ENCODE measurements at places on chromosomes 11 and 22.

GRCh38 chr11:94784884-94785283 is 16.7 kb downstream of the AMOTL1 start:
- no peak for DNase-seq

DNA sequence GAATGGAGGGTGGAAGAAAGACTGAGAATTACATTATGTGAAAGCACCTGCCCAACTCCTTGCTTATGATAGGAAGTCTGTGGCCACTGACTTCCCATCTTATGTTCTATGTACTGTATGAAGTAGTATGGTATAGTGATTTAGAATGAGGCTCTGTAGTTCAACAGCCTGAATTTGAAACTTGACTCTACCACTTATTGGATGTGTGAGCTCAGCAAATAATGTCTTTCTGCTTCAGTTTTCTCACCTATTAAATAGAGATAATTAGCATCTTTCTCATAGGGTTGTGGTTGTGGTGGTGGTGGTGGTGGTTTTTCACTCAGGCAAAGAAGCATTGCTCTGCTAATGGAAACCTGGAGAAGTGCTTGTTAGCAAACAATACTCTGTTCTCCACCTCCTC is 121.6 kb downstream of the PAX6 start:
- DNase-seq, result no peak

- DNase-seq, result no peak
These were observed 523 bp upstream of the ARHGAP42 start for GRCh38 chr11:100686476-100687053.

DNA sequence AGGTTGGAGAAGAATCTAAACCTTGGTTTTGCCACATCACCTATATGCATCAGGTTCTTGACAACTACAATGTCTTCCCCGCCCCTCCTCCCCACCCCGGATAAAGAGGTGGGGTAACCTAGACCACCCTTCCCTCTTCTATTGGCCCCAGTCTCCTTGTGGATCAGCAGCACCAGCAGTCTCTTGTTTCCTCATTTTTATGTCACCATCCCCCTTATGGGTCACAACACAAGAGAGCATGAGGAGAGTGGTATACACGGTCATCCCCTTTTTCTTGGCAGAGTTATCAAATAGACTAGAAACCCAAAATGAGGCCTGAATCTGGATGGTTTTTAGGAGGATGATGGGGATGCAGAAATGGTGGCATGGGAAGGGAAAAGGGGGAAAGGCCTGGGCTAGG is 1.2 kb downstream of the MS4A4E start:
- DNase-seq, result no peak

DNA sequence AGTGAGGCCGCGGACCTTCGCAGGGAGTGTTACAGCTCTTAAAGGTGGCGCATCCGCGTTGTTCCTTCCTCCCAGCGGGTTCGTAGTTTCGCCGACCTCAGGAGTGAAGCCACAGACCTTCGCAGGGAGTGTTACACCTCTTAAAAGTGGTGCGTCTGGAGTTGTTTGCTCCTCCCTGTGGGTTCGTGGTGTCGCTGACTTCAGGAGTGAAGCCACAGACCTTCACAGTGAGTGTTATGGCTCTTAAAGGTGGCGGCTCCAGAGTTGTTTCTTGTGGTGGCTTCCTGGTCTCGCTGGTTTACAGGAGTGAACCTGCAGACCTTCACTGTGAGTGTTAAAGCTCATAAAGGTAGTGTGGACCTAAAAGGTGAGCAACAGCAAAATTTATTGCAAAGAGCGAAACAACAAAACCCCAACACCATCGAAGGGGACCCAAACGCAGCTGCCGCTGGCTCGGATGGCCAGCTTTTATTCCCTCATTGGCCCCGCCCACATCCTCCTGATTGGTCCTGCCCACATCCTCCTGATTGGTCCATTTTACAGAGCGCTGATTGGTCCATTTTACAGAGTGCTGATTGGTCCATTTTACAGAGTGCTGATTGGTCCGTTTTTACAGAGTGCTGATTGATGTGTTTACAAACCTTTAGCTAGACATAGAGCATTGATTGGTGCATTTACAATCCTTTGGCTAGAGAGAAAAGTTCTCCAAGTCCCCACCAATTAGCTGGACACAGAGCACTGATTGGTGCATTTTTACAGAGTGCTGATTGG is 1.2 kb upstream of the TMEM45B start:
- DNase-seq, result peak; percentile 82

DNA sequence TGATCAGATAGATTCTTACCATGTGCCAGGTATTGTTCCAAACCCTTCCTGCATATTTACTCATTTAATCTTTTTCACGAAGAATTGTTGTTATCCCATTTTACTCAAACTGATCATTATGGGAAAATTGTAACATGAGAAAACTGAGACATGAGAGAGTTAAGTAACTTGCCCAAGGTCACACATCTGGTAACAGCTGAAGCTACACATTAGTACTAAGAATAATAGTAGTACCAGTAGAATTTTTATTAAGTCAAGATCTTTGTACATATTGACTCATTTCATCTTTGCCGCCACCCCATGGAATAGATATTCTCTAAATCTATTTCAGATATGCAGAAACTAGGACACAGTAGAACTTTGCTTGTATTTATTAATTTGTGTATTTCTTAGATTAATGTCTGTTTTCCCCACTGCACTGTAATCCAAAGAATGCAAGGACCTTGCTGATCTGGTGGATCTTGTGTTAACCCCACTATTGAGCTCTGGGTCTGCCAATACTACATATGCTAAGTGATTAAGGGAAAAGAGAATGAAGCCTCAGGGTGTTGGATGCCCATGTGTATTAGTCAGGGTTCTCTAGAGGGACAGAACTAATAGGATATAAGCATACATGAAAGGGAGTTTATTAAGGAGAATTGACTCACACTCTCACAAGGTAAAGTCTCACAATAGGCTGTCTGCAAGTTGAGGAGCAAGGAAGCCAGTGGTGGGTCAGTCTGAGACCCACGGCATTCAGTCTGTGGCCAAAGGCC is 72.8 kb downstream of the PARVA start:
- DNase-seq, result no peak

- DNase-seq, result peak; percentile 81
These were observed at the start of gene HTATIP2 for GRCh38 chr11:20363500-20364340. TSS of gene HTATIP2 (plus strand) at chr11:20363714. CDS start at chr11:20364238, 524 bp downstream.

DNA sequence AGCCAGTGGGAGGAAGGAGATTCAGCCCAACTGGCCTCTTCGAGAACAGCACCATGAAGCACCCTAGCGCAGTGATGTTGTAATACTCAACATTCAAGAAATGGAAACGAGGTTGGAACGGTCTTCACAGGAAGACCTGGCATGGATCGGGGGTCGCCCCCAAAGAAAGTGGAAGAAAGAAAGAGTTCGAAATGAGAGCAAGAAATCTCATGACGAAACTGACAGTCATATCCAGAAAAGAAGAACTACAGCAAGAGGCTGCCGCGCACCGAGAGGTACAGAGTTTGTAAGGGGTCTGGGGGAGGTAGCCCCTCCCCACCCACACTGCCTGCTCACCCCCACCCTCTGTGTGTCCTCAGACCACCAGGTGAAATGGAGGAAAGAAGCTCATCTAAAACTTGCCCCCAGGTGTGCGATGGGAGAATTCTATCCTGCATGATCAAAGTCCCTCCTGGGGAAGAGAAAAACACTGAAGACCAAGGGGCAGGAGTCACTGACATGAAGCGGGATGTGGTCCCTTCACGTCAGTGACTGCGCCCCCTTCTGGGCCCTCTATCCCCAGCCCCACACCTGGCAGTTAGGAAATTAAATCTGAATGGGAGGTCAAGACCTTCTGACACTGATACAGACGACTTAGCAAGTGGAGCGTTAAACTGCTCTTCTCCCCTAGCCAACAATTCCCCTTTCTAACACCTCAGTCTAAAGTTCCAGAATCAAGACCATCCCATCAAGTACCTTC is 52.9 kb upstream of the SPATA19 start:
- peak; percentile 22 for DNase-seq

- DNase-seq, result no peak
These were observed 11.4 kb downstream of the TTLL8 start for GRCh38 chr22:50046481-50047245.

DNA sequence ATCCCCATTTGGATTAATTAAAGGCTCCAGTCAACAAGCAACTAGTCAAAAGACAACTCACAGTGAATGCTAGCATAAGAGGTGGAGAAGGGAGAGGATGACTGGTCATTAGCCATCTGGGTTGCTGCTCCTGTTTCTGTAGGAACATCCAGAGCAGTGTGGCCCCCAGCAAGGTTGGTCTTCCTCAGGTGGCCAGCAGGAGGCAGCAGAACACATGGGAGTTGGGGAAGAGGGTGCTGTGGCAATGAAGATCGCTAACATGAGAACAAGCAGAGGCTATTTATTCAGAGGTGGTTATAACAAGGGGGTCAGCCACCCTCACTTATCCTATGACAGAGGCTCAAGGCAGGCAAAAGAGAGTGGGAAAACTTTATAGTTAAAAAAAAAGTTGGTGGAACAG is 21.3 kb downstream of the IZUMO1R start:
- peak; percentile 73 for DNase-seq

- DNase-seq, result no peak
These were observed 81.1 kb downstream of the BDNF start for GRCh38 chr11:27619039-27619574.

DNA sequence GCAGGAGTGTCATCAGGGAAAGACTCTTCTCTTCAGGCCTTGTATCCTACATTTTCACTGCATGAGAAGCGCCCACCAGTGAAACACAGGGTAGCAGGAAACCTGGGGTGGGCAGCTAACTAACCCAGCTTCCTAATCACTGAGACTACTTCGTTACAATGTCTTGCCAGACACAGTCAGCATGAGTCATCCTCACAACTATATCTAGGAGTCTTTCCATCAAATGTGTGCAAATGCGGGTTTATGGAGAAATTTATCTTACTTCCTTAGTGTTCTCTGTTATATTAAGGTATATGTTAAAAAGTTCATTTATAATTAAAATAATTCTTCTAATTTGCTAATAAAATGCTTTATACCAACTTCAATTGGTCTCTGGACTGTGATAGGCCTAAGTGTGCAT is 79.9 kb upstream of the RAB1B start:
- no peak for DNase-seq

DNA sequence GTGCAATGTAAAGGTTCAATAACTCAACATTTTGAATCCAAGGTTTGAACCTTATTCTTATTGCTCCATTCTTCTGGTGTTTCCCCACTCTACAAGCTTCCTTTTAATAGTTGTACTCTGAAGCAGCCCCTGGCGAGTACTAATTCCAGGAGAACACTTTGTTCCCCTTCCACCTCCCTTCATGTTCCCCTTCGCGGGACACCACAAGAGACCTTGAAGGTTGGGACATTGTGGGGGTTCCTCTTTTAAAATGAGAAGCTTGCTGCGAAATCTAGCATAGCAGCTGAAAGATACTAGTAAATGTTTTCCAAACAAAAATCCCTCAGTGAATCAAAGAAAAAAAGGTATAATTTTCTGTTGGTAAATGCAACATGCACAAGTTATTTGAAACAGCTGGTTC is 626.3 kb upstream of the LRRC4C start:
- no peak for DNase-seq

DNA sequence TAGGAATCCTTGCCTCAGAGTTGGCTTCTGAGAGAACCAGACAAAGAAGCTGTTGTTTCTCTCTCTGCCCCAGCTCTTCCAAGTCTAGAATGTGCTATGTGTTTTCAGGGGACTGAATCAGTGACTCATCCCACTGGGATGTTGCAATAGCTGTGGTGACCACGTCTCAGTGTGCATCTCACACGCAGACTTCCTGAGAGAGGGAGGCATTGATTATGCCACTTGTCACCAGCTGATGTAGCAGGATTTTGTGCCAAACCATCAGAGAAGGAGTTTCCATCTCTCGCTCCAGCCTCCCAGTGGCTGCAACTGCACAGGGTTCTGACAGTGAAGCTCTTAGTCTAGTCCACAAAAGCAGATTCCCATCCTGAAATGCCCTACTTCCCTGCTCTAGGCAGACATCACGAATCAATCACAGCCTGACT is 455.8 kb downstream of the MIAT start:
- DNase-seq, result peak; percentile 37

- no peak for DNase-seq
These were observed 6.1 kb upstream of the A4GALT start for GRCh38 chr22:42726811-42727210.

- no peak for DNase-seq
These were observed 1727.5 kb downstream of the LRRC4C start for GRCh38 chr11:39732001-39732400.

- DNase-seq, result peak; percentile 69
These were observed 2.6 kb upstream of the HPX start for GRCh38 chr11:6443269-6444003.

DNA sequence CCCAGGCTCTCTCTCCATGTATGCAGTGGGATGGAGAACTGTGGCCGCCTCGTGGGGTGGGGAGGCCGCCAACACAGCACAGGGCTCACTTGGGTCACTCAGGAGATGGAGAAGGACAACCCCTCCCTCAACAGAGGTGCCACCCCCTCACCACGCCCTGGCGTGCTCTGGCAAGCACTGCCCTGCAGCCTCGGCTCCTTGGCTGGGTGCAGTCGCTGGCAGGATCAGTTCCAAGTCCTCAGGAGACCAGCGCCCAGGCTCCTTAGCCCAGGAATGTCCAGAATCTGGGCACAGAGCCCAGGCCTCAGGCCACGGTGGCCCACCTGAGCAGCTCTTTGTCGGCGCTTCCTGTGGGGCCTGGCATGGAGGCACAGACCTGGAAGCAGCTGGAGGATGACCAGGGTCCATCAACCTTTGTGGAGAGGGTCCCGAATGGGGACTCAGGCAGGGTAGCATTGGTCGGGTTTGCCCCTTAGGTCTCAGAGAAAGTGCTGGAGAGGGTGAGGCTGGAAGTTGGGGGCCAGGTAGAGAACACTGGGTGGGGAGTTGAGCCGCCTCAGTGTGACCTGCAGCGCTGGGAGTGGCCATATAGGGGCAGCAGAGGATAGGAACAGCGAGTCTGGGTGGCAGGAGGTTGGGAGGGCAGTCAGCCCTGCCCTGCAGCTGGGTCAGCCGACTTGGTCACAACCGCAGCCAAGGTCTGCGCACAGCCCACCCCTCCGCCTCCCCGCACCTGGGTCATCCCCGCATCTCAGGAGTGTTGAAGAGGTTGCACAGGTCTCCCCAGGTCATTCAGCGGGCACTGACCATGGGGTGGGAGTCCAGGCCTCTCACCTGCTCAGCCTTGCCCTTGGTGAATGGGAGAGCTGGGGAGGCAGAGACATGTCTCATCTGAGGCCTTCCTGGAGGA is 8.2 kb downstream of the SUSD2 start:
- DNase-seq, result peak; percentile 77

- no peak for DNase-seq
These were observed 1021.2 kb downstream of the TBC1D22A start for GRCh38 chr22:47783433-47784366.

GRCh38 chr22:39197578-39197977 is 45.1 kb upstream of the CBX7 start:
- no peak for DNase-seq

Data from stimulated activated CD8-positive, alpha-beta memory T cell treated with anti-CD3 and anti-CD28 coated beads, Interleukin-4, amount 100 ng/mL, for 48 hours (primary cell).